Activated CD4-positive, CD25-positive, alpha-beta regulatory T cell treated with anti-CD3 and anti-CD28 coated beads, Interleukin-2, amount 50 U/mL, for 24 hours (primary cell): ENCODE measurements at places on chromosomes 13 and 19.

GRCh38 chr13:87130423-87130822, 540.7 kb upstream of the SLITRK5 start:
- ATAC-seq = no peak

GRCh38 chr13:32247887-32248286, 67.3 kb downstream of the ZAR1L start:
- no peak for ATAC-seq

DNA sequence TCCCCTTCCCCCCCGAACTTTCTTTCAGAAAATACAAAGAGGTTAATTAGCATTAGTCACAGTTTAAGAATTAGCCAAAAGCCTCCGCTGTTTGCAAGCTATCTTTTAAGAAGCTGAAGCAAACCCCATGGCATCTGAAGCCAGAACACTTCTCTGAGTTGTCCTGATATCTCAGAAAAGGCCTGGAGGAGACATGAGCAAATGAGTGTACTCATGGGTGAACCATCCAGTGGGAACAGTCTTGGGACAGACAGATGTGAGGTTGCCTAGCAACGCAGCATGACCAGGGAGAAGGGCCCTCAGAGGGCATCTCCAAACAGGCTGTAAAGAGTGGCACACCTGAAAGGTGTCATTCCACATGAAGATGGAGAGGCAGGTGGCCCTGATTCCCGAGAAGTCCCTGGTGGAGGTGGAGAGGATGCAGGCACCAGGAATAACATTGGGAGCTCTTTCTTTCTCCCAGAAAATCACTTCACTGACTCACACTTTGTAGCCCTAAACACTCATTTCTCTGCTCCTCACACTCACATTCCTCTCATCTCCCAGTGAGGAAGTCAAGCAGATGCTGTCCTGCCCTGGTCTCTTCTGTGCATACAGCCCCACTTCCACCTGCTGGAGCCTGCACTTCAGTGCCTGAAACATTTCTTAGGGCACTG, 87.0 kb upstream of the TSHZ3 start:
- ATAC-seq = no peak

- ATAC-seq = no peak
Measured at GRCh38 chr13:99489028-99489427, 12.2 kb upstream of the TM9SF2 start.

GRCh38 chr19:31450696-31451095, 101.5 kb upstream of the TSHZ3 start:
- no peak for ATAC-seq

DNA sequence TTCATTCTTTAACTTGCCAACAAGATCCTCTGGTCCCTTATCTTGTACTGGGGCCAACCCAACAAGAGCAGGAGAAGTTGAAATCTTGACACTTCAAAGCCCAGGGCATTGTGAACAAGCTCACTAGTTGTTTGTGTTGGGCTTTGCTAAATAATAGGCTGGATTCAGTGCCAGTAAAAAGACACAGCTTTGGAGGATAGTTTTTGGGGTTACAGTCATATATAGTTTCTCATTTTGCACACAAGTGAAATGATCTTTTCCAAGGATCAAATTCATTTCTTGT, 30.3 kb upstream of the LRCH1 start:
- ATAC-seq = no peak

GRCh38 chr13:30905932-30906383, at the start of gene MEDAG:
Gene MEDAG (plus strand): TSS chr13:30906271. CDS start chr13:30906516, 245 bp downstream.
- no peak for ATAC-seq
